Activated CD4-positive, CD25-positive, alpha-beta regulatory T cell treated with anti-CD3 and anti-CD28 coated beads, Interleukin-2, amount 50 U/mL, for 24 hours (primary cell): ENCODE measurements at places on chromosomes 1 and 21.

DNA sequence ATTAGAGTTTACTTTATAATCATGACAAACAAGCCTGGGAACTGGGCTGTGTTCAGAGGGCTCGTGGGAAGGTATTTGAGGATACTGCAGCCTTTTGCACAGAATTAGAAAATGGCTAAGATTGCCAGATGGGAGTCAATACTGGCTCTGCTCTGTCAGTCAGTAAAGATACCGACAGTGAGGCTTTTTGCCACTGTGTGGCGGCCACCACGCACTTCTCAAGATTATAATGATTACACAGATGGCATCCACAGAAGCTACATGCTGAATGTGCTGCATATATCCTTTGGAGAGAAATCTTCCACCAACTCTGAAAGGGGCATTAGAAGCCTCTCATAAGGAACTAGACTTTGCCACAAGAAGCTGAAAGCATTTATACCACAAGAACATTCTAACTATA is 213.4 kb upstream of the PTBP2 start:
- ATAC-seq, result no peak

GRCh38 chr1:32761253-32761877 is 55.8 kb downstream of the YARS1 start:
- ATAC-seq, result peak; percentile 33

GRCh38 chr1:35454616-35455015 is 102.6 kb downstream of the KIAA0319L start:
- ATAC-seq, result peak; percentile 67

DNA sequence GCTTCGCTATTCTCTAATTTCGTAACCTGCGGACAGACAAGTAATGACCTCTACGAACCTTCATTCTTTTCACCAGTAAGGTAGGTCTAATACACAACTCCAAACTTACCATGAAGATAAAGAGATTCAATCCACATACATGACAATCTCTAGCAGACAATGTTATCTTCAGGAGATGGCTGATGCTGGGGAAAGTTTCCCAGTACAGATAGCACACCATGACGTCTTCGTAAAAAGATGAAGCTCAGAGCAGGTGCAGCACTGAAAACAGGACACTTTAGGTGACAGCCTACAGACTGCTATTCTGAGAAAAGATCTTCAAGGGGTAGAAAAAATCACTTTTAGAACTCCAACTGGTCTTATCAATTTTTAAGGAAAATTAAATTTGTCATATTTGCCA is 41.3 kb downstream of the ZNF281 start:
- ATAC-seq, result no peak

DNA sequence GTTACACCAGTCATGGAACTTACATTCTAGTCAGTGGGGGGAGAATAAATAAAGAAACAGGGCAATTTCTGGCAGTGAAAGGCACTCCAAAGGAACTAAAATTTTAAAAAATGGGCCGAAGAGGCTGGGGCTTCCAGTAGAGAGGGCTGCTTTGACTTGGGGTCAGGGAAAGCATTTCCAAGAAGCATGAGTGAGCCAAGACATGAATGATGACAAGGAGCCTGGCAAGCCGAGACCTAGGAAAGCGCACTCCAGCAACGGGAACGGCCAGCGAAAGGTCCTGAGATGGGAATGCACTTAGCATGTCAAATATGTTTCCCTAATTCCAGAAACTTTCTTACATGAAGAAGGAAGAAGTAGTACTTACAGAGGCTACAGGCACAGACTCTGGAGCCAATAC is 95.4 kb upstream of the NGF start:
- ATAC-seq, result no peak

DNA sequence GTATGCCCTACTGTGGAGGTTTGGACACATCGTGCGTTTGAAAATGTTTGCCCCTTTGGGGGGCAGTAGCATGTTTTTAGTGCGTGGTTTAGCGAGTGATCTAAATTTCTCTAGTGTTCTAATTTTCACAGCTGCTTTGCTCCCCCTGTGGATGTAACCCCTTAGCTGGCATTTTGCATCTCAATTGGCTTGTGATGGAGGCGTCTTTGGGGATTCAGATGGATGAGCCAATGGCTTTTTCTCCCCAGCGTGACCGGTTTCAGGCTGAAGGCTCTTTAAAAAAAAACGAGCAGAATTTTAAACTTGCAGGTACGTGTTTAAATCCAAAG is 836 bp downstream of the CDC7 start:
- ATAC-seq, result no peak

DNA sequence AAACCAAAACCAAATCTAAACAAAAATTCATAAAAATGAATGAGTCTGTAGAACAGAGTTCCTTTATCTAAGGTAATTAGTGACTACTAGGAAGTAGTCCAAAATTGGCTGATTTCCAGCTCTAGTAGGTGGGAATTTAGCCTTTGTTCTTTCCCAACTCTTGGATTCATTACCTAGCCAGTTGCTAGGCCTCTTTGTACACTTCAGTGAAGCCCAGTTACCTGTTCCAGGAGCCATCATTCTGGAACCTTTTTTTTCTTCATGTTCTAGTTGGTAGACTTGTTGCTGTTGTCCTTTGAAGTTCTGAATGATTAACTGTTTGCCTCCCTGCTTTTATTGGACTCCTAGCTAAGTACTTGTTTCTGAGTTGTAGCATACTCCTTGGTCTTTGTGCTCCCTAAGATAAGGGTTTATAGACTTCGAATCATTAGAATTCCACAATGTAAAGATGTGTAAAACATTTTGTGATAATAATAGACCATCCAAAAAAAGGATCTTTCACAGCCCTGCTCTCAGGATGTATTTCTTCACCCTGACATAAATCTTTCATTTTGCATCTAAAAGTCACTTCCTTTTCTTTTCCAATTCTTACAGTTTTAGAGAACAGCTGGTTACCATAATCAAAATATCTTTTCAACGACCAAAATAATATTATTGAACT is 9.8 kb downstream of the PLA2G4A start:
- ATAC-seq, result no peak

DNA sequence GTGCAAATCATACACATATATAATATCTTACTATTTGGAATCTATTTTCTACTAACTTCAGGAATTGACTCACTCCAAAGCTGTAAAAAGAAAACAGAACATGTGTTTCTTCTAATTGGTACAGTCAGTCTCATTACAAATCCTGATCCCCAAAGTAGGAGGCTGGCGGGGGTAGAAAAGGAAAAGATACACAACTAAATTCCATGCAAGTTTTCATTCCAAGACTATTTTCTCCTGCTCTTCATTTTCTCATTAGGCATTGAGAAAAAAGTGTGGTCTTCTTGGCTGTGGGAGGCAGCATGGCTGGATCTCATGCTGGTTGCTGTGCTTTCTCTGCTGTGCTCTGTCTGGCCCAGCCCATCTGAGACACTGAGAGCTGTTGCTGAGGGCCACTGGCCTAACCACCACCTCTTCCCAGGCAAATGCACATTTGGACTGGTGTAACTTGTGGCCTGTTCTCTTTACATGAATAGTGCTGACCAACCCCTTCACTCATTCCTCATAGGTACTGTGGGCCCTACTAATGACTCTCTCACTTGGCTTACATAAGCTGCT is 1107.5 kb upstream of the B3GALT2 start:
- ATAC-seq, result no peak

GRCh38 chr1:42973286-42973685 is 14.6 kb upstream of the SLC2A1 start:
- ATAC-seq, result no peak

DNA sequence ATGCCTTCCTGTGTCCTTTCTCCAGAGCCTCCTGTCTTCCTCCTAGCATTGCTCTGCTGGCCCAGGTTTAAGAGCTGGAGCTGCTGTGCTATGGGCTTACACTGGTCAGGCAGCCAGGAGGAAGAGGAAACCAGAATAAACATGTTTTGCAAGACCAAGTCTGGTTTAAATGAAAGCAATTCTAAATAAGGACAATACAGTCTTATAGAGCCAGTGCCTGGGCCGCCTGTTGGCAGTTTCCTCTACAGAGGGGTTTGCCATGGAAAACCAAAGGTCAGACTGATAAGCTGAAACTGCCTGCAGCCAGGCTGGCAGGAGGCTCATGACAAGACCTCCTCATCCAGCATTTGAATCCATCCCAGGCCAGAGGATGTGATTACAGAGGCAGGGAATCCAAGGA is 92.9 kb upstream of the FGGY start:
- ATAC-seq, result no peak

GRCh38 chr1:200905411-200906052 is 10.8 kb downstream of the INAVA start:
- ATAC-seq, result peak; percentile 99

- peak; percentile 52 for ATAC-seq
Observed at GRCh38 chr1:153532181-153532580, 3.6 kb downstream of the S100A6 start.

DNA sequence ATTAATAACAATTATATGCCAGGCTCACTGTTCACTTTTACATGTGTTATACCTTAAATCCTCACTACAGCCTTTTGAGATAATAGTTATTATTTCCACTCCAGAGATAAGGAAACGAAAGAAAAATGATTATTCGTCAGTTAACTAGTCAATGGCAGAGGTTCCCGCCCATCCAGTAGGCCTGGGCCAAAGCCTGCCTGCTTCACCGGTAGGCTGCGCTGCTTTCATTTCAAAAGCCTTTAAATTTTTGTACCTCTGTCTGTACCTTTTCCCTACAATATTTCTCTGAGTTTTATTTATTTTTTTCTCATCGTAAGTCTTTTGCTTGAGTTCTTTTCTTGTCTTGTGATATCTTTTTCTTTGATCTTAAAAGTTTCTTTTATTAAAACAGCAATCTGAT is 3.6 kb downstream of the GPR52 start:
- ATAC-seq, result no peak
